ENCODE measurements at places on chromosomes 12 and 14.

- DNase-seq = peak; percentile 79
Measured at GRCh38 chr12:19236656-19237055, 107.1 kb downstream of the PLEKHA5 start.

DNA sequence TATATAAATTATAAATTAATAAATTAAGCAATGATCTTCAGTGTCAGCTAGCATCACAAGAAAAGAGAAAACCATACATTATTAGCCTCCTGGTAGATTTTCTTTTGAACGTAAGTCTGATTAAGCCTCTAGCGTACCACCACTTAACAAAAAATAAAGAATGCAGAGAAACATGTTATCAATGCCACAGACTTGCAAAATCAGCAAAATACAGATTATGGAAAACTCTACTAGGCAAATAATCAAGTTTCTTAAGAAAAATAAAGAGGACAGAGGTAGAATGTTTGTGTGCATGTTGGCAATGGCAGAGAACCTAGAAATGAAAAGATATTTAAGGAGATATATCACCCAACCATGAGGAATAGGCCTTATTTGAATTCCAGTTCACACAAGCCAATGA, 8.4 kb upstream of the SRRM4 start:
- DNase-seq = no peak

GRCh38 chr12:24014915-24015832, 65.7 kb upstream of the SOX5 start:
- no peak for DNase-seq

- DNase-seq = no peak
Measured at GRCh38 chr14:50339178-50339804, 27.2 kb downstream of the DMAC2L start.

DNA sequence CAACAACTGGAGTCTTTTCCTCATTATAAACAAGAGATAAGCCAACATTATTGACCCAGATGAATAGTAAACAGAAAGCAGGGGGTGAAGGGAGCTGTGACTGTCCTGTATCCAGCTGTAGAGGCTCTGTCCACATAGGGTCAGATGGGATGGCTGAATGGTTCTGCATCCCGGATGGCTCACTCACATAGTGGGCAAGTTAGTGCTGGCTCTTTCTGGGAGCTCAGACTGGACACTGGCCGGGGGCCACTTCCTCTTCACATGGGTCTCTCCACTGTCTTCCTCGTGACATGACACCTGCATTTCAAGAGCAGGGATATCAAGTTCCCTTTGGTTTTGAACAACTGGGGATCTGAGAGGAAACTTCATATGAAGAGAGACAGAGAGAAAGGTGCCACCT, 969.6 kb upstream of the TMEM132C start:
- DNase-seq = no peak

DNA sequence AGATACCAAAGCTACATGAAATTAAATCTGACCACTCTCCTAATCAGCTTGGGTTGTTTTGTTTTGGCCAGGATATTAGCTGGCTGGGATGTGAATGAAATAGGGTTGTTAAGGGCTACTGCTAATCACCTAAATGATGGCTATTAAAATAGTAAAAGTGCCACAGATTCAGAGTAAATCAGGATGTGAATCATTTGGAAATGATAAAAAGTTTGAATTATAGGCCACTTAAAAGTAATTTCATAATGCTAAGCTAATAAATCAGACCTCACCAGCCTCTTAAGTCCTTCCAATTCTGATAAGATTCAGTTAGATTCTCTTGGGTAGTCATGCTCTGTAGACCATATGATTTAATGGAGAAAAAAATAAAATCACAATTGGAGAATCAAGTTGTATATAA, 12.0 kb downstream of the HELB start:
- DNase-seq = no peak

GRCh38 chr14:24349742-24350141, 10.0 kb upstream of the RIPK3 start:
- no peak for DNase-seq

DNA sequence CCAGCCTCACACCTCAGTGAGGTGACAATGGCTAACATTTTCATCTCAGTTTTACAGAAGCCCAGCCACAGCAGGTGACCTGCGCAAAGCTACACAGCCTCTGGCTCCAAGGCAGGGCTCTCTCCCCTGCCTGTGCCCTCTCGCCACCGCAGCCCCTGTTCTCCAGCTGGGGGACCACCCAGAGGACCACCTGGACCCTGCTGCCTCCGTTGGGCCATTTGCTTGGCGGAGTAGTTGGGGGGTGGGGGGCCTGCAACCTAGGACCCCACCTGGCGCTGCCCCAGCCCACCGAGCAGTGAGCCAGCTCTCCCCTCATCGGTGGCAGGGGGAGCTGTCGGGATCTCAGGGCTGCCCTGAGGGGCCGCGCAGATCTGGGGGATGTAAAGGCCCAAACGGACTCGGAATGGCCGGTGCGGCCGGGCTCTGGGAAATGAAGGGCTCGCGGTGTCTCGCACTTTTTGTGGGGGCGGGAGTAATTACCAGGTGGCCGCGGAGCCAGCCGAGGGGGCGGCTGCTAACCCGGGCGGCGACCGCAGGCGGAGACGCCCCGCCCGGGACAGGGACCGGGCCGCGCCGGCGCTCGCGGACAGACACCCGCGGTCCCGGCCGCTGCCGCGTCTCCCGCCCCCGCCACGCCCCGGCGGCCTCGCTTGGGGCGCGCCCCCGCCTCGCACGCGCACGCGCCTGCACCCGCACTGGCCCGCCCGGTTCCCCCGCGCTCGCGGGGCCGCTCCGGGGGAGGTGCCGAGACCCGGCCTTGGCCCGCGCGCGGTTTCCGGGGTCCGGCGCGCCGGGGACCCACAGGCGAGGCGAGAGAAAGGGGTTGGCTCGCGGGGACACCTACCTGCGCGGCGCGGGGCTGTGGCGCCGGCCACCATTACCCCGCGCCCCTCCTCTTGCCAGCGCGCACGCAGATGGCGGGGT, 8.6 kb upstream of the GPR68 start:
- DNase-seq = no peak

DNA sequence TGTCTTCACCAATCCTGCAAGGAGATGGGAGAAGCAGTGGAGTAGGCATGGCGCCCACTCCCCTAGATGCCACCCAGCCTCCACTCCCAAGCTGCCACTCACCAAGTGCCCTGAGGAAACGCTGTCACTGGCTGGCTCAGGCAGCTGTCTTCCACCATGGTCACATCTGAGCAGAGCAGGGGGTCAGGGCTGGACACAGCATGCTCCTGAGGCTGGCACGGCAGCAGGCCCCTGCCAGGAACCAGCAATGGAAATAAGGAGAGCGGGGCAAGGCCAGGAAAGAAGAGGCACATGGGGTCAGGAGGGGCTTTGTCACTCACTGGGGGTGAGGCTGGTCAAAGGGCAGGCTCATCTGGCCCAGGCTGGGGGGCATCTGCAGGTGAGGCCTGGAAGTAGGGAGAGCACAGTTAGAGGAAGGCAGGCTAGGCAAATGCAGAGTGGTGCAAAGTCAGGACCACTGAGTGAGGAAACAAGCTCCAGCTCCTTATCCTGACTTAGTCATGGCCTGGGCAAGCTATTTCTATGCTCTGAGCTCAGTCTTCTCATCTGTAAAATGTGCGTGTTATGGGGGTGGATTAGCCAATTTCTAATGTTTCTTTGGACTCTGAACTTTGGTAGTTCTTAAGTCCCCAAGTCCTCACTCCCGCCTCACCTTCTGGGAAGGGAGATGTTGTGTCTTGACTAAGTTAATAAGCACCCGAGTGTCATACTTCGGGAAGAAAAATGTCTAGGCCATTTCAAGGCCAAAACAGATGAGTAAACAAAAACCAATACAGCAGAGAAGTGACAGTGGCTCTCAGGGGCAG, 8.0 kb downstream of the NAB2 start:
- DNase-seq = no peak

DNA sequence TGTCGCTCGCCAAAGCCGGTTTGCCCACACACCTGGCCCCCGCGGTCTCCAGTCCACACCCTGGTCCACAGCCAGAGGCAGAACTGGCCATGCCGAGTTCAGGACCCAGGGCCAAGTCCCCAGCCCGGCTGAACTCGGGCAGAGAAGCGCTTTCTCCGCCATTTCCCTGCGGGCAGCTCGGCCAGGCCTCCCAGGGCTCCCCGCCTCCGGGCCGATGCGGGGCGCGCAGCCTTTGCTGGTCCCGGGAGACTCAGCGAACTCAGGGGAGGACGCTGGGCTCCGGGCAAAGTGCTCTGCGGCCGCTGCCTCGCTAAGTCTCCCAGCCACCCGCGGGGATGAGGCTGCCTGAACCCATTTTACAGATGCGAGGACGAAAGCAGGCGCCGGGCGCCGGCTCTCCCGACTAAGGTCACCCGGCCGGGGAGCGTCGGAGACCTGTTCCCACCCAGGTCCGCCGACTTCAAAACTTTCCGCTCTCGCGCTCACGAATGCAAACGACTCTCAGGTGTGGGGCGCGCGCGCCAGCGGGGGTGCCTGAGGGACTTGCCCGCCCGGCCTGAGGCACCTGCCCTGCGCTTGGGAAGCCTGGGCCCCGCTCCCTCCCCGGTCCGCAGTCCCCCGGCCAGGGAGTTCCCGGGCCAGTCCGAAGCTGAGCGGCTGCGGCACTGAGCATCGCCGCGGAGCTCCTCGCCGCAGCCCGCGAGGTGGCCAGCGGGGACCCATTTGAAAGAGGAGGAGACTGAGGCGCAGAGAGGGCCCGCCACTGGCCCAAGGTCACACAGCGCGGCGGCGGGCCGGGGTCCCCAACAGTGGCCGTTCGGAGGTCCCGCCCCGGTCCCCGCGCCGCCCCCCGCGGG, 627 bp downstream of the TESC start:
- DNase-seq = no peak

DNA sequence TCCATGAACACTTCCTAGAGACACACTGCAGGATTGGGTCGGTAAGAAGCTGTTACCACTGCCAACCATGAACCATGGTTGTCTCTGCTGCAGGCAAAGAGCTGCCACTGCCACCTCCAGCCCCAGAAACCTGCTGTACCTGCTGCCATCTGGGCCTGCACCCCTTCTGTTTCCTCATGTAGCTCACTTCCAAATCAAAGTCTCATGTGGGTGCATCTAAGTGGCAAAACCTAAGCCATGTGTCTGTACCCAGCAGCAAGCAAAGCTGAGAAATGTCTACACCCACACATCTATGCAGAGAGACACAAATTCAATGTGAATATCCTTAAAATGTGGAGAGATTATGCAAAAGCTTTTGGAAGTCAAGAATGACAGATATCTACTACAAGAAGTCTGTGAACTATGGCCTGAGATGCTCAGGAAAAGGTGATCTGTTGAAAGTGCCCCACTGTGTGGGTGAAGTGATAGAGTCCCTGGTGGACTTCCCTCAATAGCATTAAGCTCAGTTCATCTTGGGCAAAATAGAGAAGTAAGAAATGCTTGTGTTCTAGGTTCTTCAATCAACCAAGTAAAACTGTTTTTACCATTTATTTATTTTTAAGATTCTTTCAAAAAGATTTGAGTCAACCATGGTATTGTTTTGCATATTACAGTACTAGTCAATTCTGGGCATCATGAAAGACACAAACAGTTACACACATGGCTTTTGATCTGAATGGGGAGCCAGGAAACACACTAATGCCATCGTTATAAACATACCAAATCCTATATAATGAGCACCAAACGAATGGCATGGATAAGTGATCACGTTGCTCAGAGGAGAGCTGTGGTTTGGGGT, 64.4 kb downstream of the FOS start:
- DNase-seq = no peak

DNA sequence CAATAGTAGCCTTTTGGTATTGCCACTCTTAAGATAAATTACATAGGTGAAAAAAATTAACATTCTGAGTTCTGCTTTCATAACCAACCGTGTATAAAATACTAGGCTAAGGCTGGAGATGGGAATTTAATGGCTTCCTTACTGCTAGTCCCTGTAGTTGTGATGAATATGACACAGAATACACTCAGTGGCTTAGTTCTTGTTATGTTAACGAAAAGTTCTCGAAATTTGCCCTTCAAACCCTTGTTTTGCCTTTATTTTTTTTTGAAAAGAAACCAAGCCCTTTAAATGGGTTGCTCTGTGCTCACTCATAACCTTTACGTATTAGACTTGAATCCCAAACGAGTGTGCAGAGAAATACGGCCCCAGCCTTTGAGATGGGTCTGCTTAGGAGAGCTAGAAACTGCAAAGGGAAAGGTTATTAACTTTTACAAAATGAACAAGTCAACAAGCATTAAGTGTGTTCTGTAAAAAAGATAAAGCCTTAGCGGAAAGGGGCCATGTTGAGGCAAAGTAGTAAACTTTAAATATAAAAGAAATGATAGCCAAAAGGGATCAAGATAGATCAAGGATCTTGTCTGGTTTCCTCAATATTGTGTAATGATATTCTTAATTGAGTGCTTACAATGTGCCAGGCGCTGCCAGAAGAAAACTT, 1.7 kb downstream of the NUDT4 start:
- DNase-seq = no peak

GRCh38 chr12:2234646-2235350, 182.0 kb downstream of the CACNA1C start:
- DNase-seq = no peak

DNA sequence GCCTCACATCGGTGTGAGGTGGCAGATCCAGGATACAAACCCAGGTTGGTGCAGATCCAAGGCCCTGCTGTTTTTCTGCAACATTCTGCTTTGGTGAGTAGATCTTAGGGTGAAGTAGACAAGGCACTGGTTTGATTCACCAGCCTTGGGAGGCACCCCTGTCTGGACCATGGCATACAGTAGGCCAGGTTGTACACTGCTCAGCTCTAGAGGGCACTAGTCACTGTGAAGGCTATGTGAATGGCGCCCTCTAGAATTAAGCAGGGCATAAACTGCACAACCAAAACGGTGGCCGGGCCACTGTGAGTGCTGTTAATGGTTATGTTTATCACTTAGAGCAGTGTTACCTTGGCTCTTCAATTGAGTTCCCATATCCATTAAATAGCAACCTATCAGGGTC, 280.6 kb upstream of the PWP1 start:
- DNase-seq = peak; percentile 37

DNA sequence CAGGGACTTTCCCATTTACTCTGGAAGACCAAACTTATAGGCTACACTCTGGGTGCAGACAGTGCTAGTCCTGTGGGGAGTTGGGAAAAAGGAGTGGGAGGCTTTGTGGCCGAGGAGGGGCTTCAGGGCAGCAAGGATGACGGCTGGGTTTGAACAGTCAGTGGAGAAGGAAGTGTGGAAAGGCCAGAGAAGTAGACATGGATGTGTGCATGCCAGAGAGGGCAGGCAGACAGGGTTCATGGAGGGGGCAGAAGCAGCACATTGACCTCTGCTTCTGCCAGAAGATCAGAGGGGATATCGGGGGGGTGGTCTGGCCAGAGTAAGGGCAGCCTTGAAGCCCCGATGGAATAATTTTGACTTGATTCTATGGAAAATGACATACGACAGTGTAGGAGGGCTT, 27.2 kb upstream of the KCNA5 start:
- no peak for DNase-seq

GRCh38 chr14:99757331-99758070, 35.7 kb upstream of the EML1 start:
- DNase-seq = peak; percentile 92

DNA sequence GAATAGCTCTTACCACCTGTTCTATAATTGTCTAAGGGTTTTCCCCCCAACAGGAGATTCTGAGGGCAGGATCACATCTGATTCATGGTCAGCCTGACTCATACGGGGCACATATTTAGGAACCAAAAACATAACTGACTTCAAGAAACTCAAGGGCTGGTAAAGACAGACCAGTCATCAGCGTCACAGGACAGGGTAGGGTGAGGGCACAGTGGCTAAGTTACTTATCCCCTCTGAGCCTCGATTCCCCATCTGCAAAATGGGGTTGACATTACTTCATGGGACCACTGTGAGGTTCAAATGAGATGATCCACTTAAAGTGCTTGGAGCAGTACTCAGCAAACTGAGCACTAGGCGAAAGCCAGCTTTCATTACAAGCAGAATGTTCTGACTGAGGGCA, 606 bp downstream of the CINP start:
- no peak for DNase-seq

- DNase-seq = no peak
Measured at GRCh38 chr12:57470970-57471656, 8.6 kb downstream of the ARHGAP9 start.
